ENCODE measurements at places on chromosomes 4 and X. TPM values are rescaled to one million over a fixed set of nuclear protein-coding genes. Genes with fewer than 3 reads are reported as not detected.

NELFA gene
- 47.7 TPM for total RNA-seq

SLC34A2 gene
- 19.9 TPM for total RNA-seq

- no peaks in the 10 kb centered on the region for H3K4me1 ChIP-seq
- no peak for DNase-seq
- no peak overlapping the region for H3K4me3 ChIP-seq
Observed at GRCh38 chrX:135741192-135741715, 26.7 kb downstream of the CT45A3 start.

DNA sequence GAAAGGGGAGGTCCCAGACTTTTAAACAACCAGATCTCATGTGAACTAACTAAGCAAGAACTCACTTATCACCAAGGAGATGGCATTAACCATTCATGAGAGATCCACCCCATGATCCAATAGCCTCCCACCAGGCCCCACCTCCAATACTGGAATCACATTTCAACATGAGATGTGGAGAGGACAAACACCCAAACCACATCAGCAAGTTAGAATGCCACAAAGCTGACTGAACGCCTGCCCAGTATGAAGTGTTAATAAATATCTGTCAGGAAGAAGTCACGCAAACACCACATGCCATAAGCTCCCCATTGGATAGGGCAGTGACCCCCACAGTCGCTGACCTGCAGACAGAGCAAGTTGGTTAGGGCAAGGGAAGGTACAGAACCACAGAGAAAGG is 14.3 kb downstream of the SLC10A6 start:
- H3K27ac ChIP-seq: no peak overlapping the region
- H3K27me3 ChIP-seq: no peaks in the 10 kb centered on the region

GRCh38 chr4:16687845-16688244 is 210.6 kb downstream of the LDB2 start:
- H3K27ac ChIP-seq: no peak overlapping the region
- DNase-seq: no peak
- H3K4me3 ChIP-seq: no peak overlapping the region
- H3K27me3 ChIP-seq: no peaks in the 10 kb centered on the region
- no peaks in the 10 kb centered on the region for H3K36me3 ChIP-seq
- no peaks in the 10 kb centered on the region for H3K4me1 ChIP-seq

- H3K4me1 ChIP-seq: no peaks in the 10 kb centered on the region
- H3K36me3 ChIP-seq: no peaks in the 10 kb centered on the region
- H3K4me3 ChIP-seq: no peak overlapping the region
- H3K27me3 ChIP-seq: no peaks in the 10 kb centered on the region
- no peak overlapping the region for H3K27ac ChIP-seq
Observed at GRCh38 chr4:100797356-100797755, 279.5 kb upstream of the EMCN start.

All from Caco-2 (cell line).